ENCODE measurements at places on chromosomes 12 and 14.

GRCh38 chr12:100171248-100171647, 28.6 kb upstream of the BLTP3B start:
- DNase-seq: no peak

DNA sequence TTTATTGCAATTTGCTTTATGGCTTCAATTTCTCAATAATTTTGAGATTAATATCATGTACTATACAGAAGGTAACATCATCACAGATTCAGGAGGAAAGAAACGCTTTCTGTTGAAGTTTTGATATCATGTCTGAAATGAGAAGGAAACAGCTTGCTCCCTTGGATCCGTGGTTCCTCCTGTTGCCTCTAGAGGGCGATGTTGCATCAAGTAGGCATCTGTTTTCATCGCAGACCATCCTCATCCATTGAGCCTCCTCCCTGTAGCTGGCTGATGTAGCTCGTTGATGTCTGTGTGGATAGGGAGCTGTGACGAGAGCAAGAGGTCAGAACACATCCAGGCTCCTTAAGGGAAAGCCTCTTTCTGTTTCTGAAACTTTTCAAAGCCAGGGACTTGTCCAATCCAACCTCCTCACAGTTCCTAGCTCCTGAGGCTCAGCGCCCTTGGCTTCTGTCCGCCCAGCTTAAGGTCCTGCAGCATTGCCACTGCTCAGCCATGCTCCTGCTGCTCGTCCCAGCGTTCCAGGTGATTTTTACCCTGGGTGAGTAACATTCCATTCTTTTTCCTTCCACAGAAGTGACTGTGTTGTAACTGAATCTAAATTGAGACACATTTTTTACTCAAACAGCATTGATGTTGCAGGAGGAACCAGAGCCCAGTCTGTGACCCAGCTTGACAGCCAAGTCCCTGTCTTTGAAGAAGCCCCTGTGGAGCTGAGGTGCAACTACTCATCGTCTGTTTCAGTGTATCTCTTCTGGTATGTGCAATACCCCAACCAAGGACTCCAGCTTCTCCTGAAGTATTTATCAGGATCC, 304.8 kb upstream of the OR4E1 start:
- peak; percentile 53 for DNase-seq

DNA sequence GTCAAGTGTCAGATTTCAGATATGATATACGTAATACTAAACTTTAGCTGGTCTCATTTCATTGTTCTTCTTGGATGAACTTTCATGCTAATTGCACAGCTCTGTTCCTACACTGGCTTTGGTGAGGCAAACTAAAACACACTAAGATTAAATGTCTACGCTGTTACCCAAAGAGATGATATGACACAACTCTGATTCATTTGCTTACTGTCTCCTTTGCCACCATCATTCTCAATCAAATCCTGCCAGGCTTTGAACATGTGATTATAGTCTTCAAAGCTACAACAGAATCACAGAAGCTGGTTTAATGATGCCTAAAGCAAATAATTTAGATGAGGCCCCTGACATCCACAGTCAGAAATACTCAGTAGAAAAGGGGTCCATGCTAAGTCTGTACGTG, 37.7 kb downstream of the MDGA2 start:
- no peak for DNase-seq

GRCh38 chr12:113228394-113229028, 7.2 kb downstream of the TPCN1 start:
- DNase-seq: no peak

- DNase-seq: no peak
These were observed 3.1 kb downstream of the FKBP4 start for GRCh38 chr12:2797721-2798418.

GRCh38 chr14:104863923-104864266, 1.2 kb upstream of the CEP170B start:
- DNase-seq: no peak

DNA sequence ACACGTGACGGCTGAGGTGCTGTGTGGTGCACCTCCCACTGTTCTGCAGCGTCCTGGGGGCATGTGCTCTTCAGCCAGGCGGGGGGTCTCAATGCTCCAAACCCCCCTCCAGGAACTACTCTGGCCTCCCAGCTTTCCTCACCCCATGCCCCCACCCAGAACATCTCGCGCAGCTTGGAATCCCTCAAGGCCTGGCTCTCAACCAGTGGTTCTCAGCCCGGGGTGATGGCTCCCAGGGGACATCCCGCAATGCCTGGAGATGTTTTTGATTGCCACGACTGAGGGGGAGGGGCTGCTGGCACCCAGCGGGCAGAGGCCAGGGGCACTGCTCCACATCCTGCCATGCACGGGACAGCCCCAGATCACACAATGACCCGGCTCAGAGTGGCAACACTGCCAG, 78.9 kb upstream of the DICER1 start:
- no peak for DNase-seq

GRCh38 chr12:129753586-129753985, 150.2 kb downstream of the TMEM132D start:
- DNase-seq: no peak

Data from CD4-positive, alpha-beta T cell (primary cell).